Left colon (tissue), 2 donors: ENCODE measurements at places on chromosomes 12 and 14.
A peak's percentile ranks its signal among the peaks of the same experiment; 100 is the strongest.

GRCh38 chr14:89890589-89890988, 63.9 kb downstream of the EFCAB11 start:
- no peak for DNase-seq

DNA sequence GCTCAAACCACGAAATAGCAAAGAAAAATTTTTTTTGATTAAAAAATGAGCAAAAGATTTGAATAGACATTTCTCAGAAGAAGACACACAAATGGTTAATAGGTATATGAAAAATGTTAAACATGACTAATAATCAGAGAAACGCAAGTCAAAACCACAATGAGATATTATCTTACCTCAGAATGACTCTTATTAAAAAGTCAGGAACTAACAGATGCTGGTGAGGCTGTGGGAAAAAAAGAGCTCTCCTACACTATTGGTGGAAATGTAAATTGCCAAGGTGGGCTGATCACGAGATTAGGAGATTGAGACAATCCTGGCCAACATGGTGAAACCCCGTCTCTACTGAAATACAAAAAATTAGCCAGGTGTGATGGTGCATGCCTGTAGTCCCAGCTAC, 315.5 kb upstream of the FLRT2 start:
- no peak for DNase-seq

DNA sequence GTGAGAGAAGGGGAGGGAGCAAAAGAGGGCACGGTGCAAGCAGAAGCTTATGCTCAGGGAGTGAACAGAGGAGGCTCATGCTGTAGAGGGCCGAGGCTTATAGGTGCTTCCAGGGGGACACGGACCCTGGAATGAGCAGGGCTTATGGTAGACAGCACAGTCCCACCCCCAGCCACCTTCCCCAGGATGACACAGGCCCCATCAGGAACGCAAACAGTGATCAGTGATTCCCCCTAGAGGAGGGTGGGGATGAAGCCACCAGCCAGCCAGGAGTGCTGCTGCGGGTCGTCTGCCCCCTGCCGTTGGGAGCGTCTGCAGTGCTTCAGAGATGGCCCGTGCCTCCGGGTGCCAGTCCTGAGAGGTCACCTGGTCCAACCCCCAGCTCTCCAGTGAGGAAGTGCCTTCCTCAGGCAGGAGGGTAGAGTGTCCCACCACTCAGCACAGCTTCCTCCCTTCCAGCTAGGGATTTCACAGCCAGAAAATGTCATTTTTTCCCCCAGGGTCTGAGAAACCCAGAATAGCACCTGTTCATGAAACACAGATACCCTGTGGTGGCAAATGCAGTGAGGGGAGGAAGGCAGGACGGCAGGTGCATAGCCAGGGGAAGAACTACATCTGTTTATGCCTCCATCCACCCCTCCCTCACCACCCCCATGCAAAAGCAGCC, 60.7 kb downstream of the SLC6A12 start:
- DNase-seq, result peak; percentile 70

DNA sequence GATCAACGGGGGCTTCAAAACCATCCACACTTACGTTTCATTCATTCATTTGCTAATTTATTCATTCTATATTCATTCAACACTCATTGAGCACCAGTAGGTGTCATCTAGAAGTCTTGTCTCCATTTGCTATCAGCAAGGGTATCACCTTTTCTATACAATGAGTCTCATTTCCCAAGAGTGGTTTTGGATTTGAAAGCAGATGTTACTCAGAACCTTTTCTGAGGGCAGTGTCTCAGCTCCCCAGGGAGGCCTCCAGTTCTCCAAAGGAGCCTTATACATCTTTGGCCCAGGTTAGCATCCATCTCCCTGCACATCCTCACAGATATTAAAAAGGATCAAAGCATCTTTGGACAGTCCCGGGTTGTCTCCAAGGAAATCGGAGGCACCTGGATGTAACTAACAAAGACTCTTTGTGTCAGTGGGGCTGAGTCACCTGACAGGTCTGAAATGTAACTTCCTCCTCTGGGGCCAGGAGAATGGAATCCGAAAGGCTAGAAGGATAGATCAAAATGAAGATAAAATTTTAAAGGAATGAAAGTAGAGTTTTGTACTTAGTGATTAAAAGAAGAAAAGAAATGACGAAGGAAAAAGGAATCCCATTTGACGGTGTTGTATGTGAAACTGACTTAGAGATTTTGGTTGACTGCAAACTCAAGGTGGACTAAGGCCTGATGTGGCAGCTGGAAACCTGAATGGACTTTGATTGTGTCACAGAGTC, 103.0 kb downstream of the VCPKMT start:
- DNase-seq, result no peak

DNA sequence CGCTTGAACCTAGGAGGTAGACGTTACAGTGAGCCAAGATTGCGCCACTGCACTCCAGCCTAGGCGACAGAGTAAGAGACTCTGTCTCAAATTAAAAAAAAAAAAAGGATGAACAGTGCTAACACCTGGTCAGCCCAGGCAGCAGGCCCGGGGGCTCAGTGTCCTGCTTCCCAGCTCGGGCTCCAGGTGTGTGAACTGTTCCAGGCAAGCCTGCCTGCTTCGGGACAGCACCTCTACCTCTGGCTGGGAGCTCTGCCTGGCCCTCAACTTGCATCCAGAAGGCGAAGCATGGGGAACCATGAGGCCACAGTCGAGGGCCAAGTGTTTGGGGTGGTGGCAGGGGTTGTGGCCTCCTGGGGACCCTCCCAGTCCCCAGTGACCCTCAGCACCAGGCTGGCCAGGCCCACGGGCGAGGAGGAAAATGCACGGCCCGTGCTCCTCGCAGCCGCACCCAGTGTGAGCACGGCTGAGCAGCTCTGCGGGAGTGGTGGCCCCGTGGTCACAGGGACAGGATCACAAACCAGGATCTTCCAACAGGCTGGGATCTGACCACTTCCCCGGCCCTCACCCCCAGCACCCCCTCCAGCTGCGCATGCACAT, 15.5 kb downstream of the CDCA4 start:
- DNase-seq, result no peak
